ENCODE measurements at places on chromosomes 11 and 22. TPM values are rescaled to one million over a fixed set of nuclear protein-coding genes. Genes with fewer than 3 reads are reported as not detected.

DNA sequence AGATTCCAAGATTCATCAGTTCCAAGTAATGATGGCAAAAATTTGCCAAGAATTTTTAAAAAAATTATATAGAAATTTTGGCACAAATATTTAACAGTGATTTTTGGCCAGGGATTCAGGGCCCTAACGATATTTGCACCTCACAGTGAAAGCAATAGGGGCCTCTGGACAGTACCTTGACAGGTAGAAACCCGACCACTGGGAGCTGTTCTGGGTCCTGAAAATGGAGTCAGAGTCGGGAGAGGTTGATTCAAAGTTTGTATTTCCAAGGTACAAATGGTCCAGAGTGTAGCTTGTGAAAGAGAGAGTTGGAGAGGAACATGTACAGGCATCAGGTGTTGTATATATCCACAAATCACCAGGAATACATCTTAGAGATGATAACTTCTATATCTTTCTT is 41.6 kb downstream of the MRGPRX2 start:
- peak; percentile 45 for DNase-seq

DNA sequence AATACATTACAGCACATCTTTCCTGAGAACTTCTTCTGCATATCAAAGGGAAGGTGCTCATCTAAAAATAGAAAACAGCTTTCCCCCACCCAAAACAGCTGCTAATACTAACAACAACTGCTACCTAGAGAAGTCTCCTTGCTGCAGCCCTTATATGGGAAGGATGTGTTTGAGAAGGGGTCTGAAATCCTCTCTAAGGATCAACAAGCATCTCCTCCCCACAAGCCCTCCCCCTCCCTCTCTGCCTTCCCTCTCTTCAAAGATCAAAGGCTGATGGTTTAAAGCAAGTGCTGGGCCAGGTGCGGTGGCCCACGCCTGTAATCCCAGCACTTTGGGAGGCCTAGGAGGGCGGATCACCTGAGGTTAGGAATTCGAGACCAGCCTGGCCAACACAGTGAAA is 33.5 kb downstream of the SCUBE2 start:
- peak; percentile 54 for DNase-seq

- no peak for DNase-seq
Measured at GRCh38 chr11:96356848-96357247, 13.9 kb upstream of the MAML2 start.

DNA sequence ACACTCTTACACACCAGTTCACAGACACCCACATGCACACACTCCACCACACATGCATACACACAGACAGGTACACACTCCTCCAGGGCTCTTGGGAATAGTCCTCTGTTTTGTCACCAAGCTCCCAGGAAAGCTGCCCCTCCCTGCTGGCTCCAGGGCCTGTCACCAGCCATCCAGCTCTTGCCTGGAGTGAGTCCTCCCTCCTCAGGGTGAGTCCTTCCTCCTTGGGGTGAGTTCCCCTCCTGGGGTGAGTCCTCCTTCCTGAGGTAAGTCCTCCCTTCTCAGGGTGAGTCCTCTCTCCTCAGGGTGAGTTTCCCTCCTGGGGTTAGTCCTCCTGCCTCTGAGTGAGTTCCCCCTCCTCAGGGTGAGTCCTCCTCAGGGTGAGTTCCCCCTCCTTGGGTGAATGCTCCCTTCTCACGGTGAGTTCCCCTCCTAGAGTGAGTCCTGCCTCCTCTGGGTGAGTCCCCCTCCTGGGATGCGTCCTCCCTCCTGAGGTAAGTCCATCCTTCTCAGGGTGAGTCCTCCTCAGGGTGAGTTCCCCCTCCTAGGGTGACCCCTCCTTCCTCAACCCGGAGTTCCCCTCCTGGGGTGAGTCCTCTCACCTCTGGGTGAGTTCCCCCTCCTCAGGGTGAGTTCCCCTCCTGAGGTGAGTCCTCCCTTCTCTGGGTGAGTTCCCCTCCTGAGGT is 100.6 kb upstream of the FGF3 start:
- DNase-seq, result no peak

DNA sequence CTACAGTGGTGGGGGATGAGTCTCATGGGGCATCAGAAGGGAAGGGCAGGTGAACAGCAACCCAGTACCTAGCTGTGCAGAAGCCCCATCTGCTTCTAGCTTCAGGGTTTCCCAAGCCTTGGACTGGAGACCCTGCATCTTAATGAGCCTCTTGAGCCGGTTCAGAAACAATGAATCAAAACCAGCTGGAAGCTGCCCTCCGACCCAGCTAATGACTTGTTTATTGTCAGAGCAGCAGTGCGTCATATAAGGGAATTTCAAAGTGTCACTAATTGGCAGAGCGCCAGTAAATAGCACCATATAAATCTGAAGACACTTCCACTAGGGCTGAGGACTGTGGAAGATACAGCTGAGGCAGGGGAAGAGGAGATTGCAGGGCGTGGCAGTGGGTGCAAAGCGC is 57.5 kb downstream of the RPUSD4 start:
- no peak for DNase-seq

DNA sequence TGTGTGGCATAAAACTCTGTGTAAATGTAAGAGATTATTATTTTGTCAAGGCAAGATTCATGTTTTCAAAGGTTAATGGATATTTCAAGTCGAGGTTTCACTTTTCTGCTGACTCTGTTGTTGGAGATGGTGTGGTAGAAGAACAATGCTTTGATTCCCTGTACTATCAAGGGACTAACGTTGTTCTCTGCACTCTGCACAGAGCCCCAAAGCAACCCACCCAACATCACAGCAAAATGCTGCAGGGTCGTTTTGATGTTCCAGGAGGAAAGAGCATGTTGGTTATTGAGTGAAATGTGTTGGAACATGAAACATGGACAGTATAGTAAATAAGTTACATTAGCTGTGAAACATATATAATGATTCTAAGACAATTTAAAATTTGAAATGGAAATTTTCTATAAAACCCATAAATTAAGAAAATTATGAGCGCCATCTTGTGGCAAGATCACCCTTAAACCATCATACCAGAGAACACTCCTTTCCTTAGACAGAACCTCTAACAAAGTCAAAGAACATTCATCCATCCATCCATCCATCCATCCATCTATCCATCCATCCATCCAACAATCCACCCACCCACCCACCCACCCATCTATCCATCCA is 164.4 kb upstream of the ZBED5 start:
- no peak for DNase-seq

DNA sequence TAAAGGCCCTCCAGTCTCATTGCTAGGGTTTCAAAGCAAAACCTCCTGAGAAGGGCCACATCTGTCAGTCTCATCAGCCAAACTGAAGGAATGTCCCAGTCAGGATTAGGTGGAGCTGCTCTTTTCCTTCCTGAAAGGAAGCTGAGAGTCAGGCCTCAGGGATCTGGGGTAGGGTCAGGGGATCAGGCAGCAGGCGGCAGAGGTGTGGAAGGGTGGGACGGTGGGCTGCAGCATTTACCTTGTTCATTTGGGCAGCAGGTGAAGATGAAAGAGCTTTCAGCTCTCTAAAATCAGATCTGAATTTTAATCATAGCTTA is 17.8 kb downstream of the CD82 start:
- no peak for DNase-seq

- DNase-seq, result no peak
Measured at GRCh38 chr11:69862331-69862771, 43.1 kb upstream of the FGF3 start.

GRCh38 chr11:125170510-125171031 is 6.0 kb downstream of the PKNOX2 start:
- no peak for DNase-seq

DNA sequence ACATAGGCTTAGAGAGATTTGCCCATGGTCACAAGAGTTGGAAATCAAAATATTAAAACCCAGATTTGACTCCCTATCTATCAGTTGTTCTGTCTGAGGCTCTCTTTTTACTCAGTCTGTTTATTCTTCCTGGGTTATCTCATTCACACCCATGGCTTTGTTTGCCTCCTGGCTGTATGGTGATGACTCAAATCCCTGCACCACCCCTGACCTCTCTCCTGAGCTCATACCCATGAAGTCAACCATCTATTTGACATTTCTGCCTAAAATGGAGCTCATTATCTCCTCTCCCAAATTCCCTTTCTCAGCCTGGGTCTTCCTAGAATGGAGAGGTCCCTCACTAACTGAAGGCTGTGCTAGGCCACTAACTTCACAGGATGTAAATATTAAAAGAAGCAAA is 27.8 kb upstream of the CCDC134 start:
- no peak for DNase-seq

GRCh38 chr22:18999008-18999407 is 62.9 kb upstream of the PRODH start:
- DNase-seq, result peak; percentile 77

- peak; percentile 26 for DNase-seq
Measured at GRCh38 chr11:1153951-1154493, 3.7 kb upstream of the MUC5AC start.

DNA sequence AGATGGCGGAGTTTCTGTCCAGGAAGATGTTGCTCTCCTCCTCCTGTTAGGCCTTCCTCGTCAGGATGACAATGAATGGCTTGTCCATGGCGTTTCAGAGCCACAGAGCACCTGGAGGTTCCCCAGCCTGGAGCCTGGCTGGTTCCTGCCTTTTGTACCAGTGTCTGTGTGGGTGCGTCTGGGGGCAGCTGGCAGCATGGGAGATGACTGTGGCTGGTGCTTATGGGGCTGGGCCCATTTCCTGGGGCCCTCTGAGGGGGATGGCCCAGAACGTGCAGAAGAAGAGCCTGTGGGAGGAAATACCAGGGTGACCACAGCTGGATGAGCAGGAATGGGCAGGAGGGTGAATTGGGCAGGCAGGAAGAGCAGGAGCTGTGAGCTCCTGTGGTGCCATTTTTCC is 6.7 kb downstream of the SLC37A2 start:
- DNase-seq, result peak; percentile 24

DNA sequence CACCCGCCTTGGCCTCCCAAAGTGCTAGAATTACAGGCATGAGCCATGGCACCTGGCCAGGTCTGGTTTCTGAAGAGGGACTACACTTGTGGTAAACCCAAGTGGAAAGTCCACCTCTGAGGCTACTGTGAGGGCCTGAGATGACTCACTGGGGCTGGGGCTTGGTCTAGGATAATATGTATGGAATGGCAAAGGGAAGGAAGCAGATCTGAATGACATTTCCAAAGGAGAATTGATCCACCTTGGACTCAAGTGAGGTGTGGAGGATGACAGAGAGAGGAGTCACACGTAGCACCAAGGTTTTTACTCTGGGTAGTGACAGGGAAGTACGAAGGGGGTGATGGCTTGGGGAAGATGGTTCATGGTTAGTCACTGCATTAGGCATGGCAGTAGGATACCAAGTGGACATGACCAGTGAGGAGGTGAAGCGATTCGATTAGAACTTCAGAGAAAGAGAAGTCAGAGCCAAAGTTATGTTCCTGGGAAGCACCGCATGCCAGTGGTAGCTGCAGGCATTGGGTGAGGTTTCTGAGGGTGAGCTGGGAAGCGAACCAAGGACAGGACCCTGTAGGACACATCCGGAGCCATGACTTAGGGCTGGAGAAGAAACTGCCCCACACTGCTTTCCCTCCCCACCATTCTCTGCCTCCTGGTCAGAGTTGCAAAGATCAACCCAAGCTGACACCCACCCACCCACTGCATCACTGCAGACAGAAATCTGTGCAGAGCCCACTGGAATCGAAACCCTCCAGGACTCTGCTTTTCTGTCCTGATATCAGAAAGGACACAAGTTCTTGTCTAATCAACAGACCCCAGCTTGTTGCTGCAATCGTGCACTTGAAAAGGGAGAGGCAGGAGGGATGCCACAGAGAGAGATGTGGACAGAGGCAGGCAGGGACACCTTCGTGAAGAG is 13.0 kb upstream of the BCL9L start:
- no peak for DNase-seq

DNA sequence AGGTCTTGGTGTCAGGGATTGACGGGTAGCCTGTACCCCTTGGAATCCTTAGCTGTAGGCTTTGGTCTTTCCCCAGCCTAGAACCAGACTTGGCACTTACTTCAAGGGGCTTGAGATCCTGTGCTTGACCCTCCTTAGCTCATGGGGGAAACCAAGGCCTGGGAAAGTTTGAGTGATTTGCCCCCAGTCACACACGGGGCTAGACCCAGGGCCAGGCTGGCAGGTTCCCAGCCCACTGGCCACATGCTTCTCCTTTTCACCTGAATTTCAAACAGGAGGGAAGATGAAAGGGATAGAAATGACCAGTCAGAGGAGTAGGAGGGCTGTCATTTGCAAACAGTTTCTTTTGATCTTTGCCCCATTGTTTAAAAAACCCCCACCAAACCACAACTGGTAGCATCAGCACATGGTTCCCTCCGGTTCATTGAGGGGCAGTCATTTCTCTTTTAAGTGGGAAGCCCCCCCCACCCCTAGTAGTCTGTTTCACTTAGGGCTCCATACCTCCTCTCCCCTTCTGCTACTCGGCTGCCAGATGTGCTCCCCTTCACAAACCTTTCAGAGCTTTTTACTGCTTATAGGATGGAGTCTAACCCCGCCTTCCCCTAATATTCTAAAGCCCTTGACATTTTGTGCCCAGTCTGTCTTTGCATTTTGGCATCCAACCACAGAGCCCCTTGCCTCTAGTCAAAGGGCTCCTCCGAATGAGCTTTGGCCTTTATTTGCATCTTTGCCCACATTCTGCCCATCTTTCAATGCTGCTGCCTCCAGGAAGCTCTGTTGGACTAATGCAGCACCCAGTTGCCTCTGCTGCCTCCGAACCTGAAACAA is 37.6 kb downstream of the ZNRF3 start:
- DNase-seq, result no peak

- no peak for DNase-seq
Measured at GRCh38 chr11:36463781-36464180, 46.3 kb downstream of the TRAF6 start.

GRCh38 chr11:77884186-77884828 is 63.4 kb downstream of the AAMDC start:
- DNase-seq, result no peak

GRCh38 chr11:14144934-14145333 is 182.4 kb downstream of the SPON1 start:
- DNase-seq, result no peak

- DNase-seq, result no peak
Measured at GRCh38 chr11:2466069-2466801, 21.4 kb downstream of the KCNQ1 start.

GRCh38 chr11:115695677-115696364 is 191.6 kb upstream of the CADM1 start:
- DNase-seq, result no peak

ISX gene
- not detected for total RNA-seq

APOC3 gene
- total RNA-seq, result not detected

PGA4 gene
- not detected for total RNA-seq

MYOD1 gene
- not detected for total RNA-seq

MUC2 gene
- total RNA-seq, result not detected

CATSPERZ gene
- 1.3 TPM for total RNA-seq

VSTM5 gene
- not detected for total RNA-seq

FERMT3 gene
- total RNA-seq, result 6.6 TPM

ALG9 gene
- total RNA-seq, result 25.5 TPM

RFPL2 gene
- total RNA-seq, result not detected

GNG3 gene
- total RNA-seq, result 3.4 TPM

HBE1 gene
- total RNA-seq, result not detected

SCGB1C1 gene
- total RNA-seq, result not detected

PITPNB gene
- total RNA-seq, result 107 TPM

RBM7 gene
- total RNA-seq, result 55.5 TPM

SOX10 gene
- 2.4 TPM for total RNA-seq

SYT8 gene
- total RNA-seq, result not detected

OR51I1 gene
- not detected for total RNA-seq

SCN4B gene
- 1.6 TPM for total RNA-seq

INPP5J gene
- 4.7 TPM for total RNA-seq

TCN1 gene
- total RNA-seq, result not detected

GRM5 gene
- not detected for total RNA-seq

VSIG10L2 gene
- not detected for total RNA-seq
